ENCODE measurements at places on chromosomes 7 and 10.

GRCh38 chr7:26151953-26152781, at the start of gene NFE2L3:
Gene NFE2L3 (plus strand): TSS chr7:26152198. CDS start chr7:26152499, 301 bp downstream.
- peak; percentile 94 for DNase-seq

- no peak for DNase-seq
These were observed 76.9 kb downstream of the SNX10 start for GRCh38 chr7:26368542-26368941.

DNA sequence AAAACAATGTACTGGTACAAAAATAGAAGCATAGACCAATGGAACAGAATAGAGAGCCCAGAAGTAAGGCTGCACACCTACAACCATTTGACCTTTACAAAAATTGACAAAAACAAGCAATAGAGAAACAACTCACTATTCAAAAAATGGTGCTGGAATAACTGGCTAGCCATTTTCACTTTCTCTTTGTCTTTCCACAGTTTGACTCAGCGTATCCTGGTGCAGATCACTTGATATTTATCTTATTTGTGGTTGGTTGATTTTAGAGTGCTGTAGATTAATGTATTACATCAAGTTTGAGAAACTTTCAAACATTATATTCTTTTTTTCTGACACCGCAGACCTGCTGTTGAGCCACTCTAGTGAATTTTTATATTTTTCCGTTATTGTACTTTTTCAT, 381.4 kb downstream of the DGKB start:
- DNase-seq, result no peak

- DNase-seq, result no peak
These were observed 222.4 kb downstream of the RPS24 start for GRCh38 chr10:78255796-78256638.

DNA sequence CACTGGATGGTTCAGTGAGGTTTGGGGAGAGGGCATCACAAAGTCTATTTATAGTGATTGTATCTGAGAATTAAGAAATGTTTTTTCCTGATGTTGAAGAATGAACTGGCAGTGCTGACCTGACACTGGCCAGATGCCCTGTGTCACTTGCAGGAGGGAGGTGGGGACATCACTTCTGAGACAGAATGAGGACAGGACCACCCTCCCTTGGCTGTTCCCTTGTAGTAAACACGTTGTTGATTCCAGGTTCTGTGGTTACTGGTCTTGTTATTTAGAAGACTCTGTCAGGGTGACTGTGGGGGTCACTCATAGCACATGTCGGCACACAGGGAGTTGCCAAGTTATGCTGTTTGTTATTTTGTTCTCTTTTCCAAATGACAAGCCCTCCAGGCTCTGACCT, 126.4 kb downstream of the ADCY1 start:
- DNase-seq, result no peak

DNA sequence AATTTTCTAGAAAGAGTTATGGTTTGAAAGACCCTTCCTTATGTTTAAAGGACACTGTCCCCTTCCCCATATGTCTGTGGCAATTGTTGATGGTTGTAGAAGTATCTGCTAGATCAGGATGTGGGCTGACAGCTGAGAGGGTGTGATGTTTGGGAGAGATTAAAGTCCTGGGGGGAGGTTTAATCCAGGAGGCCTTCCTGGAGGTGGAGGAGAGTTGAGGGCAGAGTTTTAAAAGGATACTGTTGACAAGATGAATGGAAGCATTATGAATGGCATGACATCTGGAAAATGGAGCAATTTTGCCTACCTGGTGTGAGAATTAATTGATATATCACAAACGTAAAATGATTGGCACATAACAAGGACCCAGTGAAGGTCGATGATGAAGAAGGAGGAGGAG, 32.9 kb upstream of the SMC3 start:
- DNase-seq, result no peak

GRCh38 chr10:1203704-1204103, 147.5 kb downstream of the WDR37 start:
- no peak for DNase-seq

DNA sequence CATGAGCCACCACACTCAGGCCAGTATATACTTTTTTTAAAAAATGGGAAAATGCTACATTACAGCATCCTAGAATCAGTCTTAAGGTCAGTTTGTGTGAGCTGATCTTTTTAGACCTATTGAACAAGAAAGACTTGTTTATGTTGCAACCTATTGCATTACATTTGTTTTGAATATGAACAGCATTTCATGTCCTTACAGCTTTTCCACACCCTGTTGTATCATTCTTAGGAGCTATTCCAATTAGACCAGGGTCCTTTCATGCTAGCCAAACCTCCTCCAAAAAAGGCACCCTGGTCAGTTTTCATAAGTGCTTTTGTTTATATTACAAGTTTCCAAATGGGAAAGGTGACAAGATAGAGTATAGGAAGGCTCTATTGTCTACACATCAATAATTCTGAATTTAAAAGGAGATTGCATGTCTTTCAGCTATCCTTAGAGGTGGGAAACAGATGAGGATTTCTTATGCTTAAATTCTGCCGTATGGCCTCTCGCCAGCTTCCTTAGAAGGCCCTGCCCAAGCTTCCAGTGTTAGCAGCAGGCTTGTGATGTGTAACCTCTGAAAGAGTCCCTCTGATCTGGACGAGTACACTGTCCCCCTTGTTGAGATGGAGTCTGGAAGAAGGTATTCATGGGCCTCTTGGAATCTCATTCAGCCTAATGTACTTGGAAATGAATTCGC, 171.9 kb downstream of the OTUD1 start:
- no peak for DNase-seq

- no peak for DNase-seq
These were observed 382.3 kb upstream of the MTPN start for GRCh38 chr7:136359333-136359903.

DNA sequence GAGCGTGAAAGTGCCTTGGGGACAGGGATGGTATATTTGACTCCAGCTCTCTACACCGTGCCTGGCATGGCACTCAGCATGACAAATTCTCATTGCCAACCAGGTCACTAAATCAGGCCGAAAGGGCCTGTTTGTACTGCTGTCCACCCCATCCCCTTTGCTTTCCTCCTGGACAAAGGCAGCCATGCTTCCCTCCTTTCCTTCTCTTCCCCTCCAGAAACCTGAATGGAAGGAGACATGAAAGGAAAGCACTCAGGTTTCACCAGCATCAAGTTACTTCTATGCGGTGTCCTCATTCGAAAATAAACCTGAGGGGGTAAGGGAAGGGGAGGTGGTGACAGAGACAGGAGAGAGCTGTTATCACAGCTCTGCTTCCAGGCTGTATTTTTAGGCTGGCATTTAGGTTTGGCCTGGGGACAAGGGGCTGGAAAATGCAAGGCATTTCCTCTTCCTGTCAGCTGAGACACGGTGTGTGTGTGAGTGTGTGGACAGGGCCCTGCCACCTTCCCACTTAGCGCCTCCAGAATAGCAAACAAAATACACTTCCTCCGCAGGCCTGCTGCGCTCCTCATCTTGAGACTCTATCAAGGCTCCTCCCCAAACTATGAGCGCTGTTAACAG, 79.9 kb upstream of the COL13A1 start:
- DNase-seq, result no peak

GRCh38 chr7:124462249-124462648, 303.3 kb downstream of the GPR37 start:
- no peak for DNase-seq

GRCh38 chr10:122567056-122567660, 6.6 kb downstream of the DMBT1 start:
- no peak for DNase-seq

DNA sequence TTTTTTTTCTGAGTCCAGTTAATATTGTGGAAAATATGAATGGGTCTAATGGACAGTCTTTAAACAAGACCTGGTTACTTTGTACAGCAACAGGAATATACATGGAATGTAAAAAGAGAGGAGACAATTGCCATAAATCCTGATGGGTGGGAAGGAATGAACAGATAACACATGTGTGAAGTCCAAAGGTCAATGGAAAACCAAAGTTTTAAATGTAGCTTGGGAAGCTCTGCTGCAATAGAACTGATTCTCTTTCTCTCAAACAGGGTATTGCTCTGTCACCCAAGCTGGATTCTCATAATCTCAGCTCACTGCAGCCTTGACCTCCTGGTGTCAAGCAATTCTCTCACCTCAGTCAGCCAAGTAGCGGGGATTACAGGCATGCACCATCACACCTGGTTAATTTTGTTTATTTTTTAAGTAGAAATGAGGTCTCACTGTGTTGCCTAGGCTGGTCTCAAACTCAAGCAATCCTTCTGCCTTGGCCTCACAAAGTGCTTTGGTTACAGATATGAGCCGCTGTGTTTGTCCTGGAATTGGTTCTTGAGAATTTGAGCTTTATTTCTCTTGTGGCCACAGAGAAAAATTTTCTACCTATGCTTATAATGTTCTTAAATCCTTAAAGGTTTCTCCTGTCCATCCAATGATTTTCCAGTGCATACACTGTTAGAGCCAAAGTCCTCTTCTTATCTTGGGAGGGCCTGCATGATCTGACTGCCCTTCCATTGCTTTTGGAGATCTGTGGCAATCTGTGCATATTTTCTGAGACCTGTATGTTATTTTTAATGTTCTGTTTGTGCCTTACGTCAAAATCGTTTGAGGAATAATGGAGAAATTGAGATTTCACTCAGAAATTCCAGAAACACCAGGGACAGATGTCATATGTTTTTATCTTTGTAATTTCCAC, 30.7 kb upstream of the ZNF92 start:
- DNase-seq, result peak; percentile 11

DNA sequence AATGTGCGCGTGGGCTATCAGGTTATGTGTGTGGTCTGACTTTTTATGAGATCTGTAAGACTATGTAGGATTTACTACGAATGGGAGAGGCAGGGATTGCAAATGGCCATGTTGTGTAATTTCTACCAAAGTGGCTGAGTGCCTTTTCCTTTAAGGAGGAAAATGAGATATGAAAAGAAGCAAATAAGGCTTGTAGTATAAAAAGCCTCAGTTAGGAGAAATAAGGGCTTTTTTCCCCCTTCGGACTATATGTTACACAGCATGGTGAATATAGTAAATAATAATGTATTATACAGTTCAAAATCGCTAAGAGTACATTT, 447 bp upstream of the GPAM start:
- DNase-seq, result no peak

DNA sequence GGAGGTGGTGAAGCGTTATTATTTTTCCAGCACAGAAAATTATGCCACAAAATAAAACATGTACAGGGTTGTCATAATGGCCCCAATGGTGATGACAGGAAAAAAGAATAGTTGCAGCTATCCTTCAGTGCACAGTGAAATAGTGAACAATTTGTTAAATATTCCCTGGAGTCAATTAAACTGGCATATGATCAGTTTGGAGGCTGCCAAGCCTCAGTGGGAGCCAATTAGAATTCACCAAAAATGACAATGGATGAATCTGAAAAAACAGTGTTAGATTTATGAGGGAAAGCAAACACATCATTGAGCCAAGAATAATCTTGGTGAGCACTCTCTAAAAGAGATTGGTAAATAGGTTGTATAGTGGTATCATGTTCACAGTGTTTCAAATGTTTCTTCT, 146.3 kb downstream of the OTUD1 start:
- DNase-seq, result no peak
